ENCODE measurements at places on chromosomes 13 and 19.

- DNase-seq: no peak
Measured at GRCh38 chr19:13420780-13421179, 85.5 kb downstream of the CACNA1A start.

GRCh38 chr13:99636728-99637353 is 135.6 kb downstream of the TM9SF2 start:
- DNase-seq: no peak

DNA sequence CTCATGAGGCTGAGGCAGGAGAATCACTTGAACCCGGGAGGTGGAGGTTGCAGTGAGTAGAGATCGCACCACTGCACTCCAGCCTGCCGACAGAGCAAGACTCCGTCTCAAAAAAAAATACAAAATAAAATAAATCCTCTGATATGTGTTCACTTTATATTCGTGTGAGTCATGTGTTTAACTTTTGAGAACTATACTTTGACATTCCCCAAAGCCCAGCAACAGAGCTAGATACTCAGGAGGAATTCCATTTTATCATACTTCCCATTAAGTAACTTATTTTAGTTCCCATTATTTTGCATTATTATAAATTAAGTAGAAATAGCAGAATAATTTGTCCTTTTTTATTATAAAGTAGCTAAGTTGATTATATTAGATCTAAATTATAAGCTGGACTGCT is 3.3 kb upstream of the CHAMP1 start:
- DNase-seq: no peak

GRCh38 chr19:50233308-50233910 is 30.0 kb downstream of the MYH14 start:
- DNase-seq: no peak

- no peak for DNase-seq
Measured at GRCh38 chr13:66803013-66803807, 426.9 kb downstream of the PCDH9 start.

GRCh38 chr19:53864308-53864836 is 3.3 kb upstream of the MYADM start:
- DNase-seq: no peak

DNA sequence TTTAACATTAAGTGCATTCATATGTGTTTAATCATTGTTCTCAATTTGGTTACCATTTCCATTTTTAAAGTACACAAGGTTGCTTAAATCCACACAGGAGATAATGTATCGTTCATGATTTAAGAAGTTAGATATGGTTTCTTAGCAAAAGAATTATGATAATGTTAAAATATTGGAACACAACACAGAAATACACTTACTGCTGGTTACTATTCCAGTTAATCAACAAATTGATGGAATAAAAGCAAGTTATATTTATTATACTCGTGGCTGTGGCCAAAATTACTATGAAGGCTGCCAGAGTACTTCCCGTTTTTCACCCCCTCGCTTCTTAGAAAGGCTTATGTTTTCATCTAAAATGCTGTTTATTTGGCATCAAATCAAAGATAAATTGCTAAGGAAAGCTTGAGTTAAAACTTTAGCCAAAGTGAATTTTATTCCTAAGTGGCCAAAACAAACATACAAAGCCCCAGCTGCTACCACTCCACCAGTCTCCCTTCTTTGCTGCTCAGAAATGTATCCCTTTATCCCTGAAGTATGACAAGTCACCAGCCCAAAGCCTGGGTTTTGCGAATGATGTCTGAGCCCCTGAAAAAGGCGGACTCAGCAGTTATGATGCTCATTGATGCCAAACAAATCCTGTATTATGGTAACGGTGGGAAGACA is 27.7 kb downstream of the LCP1 start:
- no peak for DNase-seq
